C1 segment of cervical spinal cord (tissue), 14 donors: ENCODE measurements at places on chromosomes 7 and 10.

- DNase-seq: peak; percentile 63
These were observed 804 bp downstream of the FRAT1 start for GRCh38 chr10:97319671-97320479.

- no peak for DNase-seq
These were observed 39.9 kb upstream of the WNT16 start for GRCh38 chr7:121288894-121289293.

DNA sequence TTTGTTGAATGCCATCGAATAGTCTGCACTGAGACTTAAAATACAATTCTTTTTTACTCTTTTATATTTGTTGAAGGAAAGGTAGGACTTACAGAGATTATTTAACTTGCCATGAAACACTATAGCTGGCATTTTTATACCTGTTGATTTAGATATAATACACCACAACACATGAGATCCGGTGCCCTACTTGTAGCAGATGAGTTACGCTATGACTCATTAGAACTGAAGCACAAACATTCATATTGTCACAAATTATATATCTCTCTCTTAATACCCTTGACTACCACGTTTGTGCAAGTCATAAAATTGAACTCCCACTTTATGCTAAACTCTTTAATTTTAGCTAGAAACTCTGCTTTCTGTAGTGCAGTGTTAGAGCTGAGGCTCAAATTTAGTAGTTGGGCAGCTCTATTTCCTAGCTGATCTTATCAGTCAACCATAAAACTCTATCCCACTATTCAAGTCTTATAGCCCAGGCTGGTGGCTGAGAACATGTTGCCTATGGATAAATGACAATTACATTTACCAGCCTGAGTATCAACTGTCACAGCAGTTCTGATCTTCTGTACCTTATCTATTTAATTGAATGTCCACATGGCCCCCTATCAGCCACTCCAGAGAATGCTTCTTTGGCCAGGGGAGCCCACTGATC, 137.4 kb upstream of the SEMA3D start:
- DNase-seq: no peak

DNA sequence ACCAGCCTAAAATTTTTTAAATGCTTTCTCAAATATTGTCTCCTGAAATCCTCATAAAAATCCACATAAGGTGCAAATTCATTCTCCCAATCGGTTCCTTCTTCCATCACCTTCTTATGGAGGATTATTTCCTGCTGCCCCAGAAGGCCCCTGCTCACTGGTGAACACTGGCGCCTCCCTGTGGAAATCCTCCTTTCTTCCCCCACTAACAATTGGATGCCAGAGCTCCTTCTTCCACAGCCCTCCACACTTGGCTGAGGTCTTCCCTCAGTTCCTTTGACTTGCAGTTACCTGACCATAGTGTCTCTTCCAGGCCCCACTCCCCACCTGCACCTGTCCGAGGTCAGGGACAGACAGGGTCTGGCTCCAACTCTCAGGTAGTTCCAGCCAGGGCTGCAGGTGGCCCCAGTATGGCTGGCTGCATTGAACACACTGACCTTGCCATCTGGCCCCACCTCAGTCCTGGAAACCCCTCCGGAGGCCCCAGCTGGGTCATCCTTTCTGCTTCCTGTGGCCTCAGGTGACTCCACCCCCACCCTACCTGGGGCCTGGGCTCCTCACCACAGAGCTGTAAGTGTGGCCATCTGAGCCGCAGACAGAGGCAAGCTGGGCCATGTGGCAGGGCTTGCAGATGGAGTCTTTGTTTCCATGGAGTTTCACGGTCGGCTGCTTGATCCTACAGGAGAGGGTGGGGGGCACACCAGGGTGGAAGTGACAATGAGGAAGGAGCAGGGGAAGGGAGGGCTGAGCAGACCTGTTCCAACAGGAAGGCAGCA, 18.4 kb downstream of the SPOCK2 start:
- no peak for DNase-seq

GRCh38 chr10:114876602-114877300, 55.2 kb downstream of the FHIP2A start:
- peak; percentile 11 for DNase-seq

- no peak for DNase-seq
These were observed 15.5 kb upstream of the LARP4B start for GRCh38 chr10:947051-947450.

GRCh38 chr7:71326595-71326994, 194.7 kb downstream of the GALNT17 start:
- DNase-seq: no peak

DNA sequence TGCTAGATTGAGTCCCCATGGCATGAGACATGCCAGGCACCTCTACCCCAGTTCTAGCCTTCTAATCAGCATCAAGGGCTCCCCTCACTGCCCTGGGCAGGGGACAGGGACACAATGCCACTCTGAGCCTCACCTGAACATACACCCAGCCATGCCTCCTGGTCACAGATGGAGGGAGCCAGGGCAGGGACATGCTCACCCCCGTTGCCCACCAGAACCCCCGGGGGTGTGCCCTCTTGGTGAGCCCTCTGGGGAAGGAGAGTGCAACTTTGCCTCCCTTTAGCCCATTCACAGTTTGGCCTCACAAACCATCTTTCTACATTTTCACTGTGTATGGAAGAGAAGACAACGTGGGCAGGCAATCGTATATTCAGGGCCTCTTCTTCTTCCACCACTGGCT, 167.2 kb downstream of the LCOR start:
- no peak for DNase-seq

GRCh38 chr10:96369890-96370583, 11.2 kb upstream of the OPALIN start:
- DNase-seq: no peak

DNA sequence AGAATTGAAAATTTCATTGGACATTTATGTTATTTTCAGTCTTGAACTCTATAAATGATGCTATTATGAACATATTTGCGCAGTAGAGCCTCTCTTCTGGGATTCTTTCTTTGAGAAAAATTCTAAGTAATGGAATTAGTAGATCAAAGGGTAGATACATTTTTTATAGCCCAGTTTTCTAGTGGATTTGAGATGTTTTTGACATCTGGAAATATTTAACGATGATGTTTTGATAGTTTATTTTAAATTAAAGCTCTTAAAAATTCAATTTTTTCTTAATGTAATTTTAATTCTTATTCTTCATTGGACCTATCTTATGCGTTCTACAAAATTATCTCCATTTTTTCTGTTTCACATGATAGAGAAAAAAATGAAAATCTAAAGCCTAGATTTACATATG, 103.0 kb downstream of the ADAM22 start:
- DNase-seq: no peak

DNA sequence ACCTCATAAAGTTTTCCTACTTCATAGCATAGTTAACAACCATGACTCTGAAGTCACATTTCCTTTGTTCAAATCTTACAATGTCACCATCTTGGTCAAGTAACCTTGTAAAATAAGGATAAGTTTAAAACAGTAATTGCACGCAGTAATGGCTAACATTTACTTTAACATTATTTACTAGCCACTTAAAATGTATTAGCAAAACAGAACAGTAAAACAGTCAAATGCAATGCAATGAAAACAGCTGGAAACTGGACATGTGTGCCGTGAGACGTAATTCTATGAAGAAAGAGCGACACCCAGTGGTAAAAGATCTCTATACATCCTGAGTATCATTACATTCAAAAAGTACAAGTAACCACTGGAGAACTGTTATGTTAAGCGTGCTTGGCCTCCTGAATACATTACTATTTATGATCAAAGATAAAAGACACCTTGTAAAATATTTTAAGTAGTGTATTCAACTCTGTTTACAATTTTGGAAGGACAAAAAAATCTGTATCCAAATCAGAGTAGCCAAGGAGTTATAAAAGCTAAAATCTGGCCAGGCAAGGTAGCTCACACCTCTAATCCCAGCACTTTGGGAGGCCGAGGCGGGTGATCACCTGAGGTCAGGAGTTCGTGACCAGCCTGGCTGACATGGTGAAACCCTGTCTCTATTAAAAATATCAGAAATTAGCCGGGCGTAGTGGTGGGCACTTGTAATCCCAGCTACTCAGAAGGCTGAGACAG, 27.2 kb downstream of the ATE1 start:
- DNase-seq: no peak

GRCh38 chr7:1197997-1198625, 34.6 kb upstream of the UNCX start:
- DNase-seq: no peak

GRCh38 chr7:29457565-29458011, 106.0 kb upstream of the PRR15 start:
- DNase-seq: no peak

GRCh38 chr7:50818324-50818723, 35.6 kb upstream of the GRB10 start:
- DNase-seq: no peak

DNA sequence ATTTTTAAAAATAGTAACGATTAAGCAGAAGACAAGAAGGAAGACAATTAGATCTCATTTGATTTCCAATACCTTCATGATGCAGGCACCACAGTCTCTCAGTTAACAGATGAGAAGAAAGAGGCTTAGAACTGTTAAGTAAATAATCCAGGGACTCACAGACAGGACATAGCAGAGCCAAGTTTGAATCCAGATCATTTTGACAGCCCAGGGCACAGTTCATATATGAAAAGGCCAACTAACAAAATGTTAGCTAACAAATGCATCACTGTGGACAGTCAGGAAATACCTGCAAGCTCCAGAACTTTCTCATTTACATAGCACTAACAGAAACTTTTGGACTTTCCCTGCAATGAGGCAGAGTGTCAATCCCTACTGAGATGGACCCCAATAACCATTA, 4.2 kb upstream of the NPSR1 start:
- no peak for DNase-seq

DNA sequence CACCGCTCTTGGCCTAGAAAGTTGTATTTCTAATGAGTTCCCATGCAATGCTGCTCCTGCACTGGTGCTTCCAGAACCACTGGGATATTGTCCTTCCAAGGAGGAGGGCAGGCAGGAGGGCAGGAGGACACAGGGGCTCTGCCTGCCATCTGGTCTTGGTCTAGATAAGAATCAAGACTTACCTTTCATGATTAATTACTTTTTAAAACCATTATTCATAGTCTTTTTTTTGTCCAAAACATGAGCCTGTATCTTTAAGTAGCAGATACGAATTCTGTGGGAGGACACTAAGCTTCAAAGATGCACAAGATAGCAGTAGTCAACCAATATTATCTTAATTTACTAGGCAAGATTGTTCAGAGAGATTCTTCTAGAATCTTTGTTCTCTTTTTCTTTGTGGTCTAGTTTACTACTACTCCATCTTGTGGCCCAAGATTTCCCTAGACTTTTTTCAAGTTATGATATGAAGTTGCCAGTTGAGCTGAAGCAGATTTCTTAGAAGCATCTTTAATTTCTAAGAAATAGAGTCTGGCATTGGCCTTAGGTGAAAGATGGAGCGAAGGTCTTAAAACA, 57.6 kb downstream of the RBM33 start:
- DNase-seq: no peak

- no peak for DNase-seq
These were observed 215.8 kb downstream of the PHTF2 start for GRCh38 chr7:78014401-78014800.
